Umbilical cord (tissue), 2 donors: ENCODE measurements at places on chromosomes 5 and 9. TPM values are rescaled to one million over a fixed set of nuclear protein-coding genes. Genes with fewer than 3 reads are reported as not detected.

The CDH9 gene
- 6.5 TPM for total RNA-seq

The CCL28 gene
- 3.6 TPM for total RNA-seq

The ZNF474 gene
- 2.6 TPM for total RNA-seq

The HK3 gene
- total RNA-seq: 4.6 TPM

The TAS2R1 gene
- total RNA-seq: 0.72 TPM

The TSSK1B gene
- total RNA-seq: 2.9 TPM
